CD8-positive, alpha-beta memory T cell (primary cell): ENCODE measurements at places on chromosomes 7 and 10.

DNA sequence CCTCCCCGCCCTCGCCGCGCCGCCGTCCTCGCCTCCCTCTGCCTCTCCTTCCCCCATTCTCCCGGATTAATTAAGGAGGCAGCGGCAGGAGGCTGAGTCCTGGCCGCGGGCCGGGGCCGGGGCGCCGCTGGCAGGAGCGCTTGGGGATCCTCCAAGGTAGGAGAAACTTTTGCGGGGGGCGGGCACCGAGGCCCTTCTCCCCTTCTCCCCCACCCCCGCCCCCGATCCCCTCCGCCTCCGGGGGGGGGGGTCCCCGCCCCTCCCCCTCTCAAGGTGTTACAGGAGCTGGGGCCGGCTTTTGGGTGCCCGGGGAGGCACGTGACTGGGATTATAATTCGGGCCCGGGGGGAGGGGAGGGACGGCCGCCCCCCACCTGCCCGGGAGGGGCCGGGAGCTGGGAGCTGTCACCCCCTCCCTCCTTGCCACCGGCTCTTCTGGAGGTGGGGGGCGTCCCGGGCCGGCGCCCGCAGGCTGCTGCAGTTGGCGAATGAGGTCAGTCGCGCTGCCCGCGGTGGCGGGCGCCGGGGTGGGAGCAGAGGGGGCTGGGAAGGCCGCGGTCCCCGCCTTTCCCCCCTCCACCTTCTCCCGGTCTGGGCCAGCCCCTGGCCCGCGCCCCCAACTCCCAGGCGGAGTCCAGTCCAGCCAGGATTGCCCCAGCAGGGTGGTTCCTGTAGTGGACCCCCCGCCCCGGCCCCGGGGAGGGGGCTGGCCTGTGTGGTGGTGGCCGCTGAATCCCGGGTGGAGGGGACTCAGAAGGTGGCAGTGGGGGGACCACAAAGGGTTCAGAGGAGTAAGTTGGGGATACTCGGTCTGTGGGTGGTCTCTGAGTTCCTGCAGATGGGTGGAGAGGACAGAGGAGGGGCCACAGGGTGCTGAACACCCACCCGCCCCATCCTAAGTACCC lies 567 bp downstream of the GTF2IRD1 start:
- no peak overlapping the region for H3K4me3 ChIP-seq
- H3K36me3 ChIP-seq, result no peaks in the 10 kb centered on the region
- DNase-seq, result no peak
- no peak overlapping the region for H3K27ac ChIP-seq
- no peaks in the 10 kb centered on the region for H3K27me3 ChIP-seq
- H3K4me1 ChIP-seq, result peaks cover 12% of the 10 kb centered on the region

DNA sequence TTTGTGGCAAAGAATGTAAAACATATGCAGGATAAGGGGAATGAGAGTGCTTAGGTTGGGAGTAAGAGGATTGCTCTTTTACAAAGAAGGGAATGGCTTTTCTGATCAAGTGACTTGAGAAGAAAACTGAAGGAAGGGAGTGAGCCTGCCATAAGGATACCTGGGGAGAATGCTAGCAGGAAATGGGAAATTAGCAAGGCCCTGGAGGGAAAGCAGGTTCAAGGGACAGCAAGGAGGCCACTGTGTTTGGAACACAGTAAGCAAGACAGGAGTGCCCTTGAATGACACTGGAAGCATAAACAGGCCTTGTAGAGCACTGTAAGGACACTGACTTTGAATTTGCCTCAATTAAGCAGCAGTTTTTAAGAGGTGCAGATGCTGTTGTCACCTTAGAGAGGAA lies 1069.9 kb downstream of the DNAJB9 start:
- H3K27ac ChIP-seq, result no peak overlapping the region
- DNase-seq, result no peak
- no peak overlapping the region for H3K4me3 ChIP-seq
- no peaks in the 10 kb centered on the region for H3K4me1 ChIP-seq
- no peaks in the 10 kb centered on the region for H3K27me3 ChIP-seq

DNA sequence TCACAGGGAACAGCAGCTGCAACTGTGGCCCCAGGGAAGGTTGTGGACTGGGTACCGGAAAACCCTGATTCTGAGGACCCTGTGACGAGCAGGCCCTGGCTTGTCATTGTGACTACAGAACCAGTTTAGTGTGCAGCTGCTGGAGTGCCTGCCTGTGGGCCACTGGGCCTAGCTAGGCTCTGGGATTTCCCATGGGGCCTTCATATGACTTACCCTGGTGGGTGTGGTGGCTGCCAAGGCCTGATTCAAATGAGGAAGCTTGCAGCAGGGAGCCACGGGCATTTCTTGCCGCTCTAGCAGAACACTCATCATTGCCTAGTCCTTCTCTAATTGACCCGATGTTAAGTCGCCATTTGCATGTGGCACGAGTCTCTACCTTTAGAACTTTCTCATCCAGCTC lies 14.7 kb upstream of the CAMK2G start:
- DNase-seq, result no peak
- H3K27me3 ChIP-seq, result no peaks in the 10 kb centered on the region
- H3K36me3 ChIP-seq, result no peaks in the 10 kb centered on the region
- no peak overlapping the region for H3K27ac ChIP-seq
- no peaks in the 10 kb centered on the region for H3K4me1 ChIP-seq

- DNase-seq, result no peak
- no peaks in the 10 kb centered on the region for H3K4me1 ChIP-seq
- no peaks in the 10 kb centered on the region for H3K27me3 ChIP-seq
- no peak overlapping the region for H3K27ac ChIP-seq
Observed at GRCh38 chr10:19902456-19902855, 86.2 kb downstream of the PLXDC2 start.

DNA sequence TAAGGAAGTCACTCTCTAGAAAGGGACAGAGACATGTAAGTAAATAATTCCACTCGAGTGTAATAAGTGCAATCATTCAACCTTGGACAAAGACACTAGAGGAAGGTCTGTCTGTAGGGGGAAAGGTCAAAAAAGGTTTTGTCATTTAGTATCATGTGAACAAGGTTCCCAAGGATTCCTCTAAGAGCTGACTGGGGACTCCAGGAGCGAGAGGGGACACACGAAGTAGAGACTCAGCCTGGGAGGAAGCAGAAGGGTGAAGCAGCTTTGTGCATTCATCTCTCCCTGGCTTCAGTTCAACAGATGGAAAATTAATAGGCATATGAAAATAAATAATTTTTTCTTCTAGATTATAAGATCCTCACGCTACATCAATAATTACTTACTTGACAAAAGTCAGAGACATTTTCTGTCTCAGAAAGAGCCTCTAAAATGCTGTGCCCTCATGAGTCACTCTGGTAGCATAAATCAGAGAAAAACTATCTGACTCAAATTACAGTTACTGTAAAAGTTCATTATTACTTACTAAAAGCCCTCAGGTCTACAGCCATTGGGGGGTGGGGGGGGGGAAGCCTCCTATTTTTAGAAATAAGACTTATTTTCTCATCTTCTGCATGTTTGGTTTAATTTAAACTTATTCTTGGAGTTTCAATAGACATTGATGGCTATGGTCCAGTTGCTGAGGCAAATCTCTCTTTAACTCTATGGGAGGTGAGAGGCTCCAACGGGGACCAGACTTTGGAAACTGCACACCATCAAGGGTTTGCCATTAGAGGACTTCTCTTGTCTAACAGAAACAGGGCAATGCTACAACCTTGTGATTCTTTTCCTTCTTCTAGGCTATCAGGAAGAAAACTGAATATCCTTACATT lies 275.1 kb upstream of the KLF14 start:
- H3K27me3 ChIP-seq, result no peaks in the 10 kb centered on the region
- H3K4me3 ChIP-seq, result no peak overlapping the region
- no peaks in the 10 kb centered on the region for H3K36me3 ChIP-seq
- DNase-seq, result no peak
- H3K4me1 ChIP-seq, result peaks cover 77% of the 10 kb centered on the region

GRCh38 chr10:93599335-93599734 lies 1.7 kb downstream of the RBP4 start:
- peaks cover 7% of the 10 kb centered on the region for H3K27me3 ChIP-seq
- no peak for DNase-seq
- no peaks in the 10 kb centered on the region for H3K4me1 ChIP-seq
- no peak overlapping the region for H3K27ac ChIP-seq

DNA sequence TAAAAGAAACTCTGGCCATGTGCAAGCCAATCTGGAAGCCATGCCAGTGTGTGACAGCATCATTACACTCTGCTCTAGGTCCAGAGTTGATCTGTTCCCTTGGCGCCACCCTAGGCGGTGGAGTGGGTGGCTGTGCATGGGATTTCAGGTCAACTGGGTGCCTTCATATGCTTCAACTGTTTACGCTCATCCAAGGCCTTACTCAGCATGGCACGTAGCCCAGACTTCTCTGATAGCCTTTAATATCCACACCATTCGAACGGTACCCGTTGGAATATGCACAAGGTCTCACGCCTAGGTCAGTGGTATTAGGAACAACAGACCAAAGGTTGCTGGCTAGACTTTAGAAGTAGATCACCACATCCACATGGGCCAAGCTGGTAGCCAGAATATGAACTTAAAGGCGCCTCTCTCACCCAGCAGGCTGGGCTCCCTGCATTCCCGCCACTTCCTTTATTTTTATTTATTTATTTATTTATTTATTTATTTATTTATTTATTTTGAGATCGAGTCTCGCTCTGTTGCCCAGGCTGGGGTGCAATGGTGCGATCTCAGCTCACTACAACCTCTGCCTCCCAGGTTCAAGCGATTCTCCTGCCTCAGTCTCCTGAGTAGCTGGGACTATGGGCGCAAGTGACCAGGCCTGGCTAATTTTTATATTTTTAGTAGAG lies 18.7 kb upstream of the ACHE start:
- H3K4me3 ChIP-seq, result no peak overlapping the region
- DNase-seq, result no peak
- H3K27me3 ChIP-seq, result no peaks in the 10 kb centered on the region
- H3K36me3 ChIP-seq, result no peaks in the 10 kb centered on the region
- H3K27ac ChIP-seq, result no peak overlapping the region

- no peak overlapping the region for H3K4me3 ChIP-seq
- no peaks in the 10 kb centered on the region for H3K4me1 ChIP-seq
- no peaks in the 10 kb centered on the region for H3K27me3 ChIP-seq
- no peaks in the 10 kb centered on the region for H3K36me3 ChIP-seq
Observed at GRCh38 chr10:132810141-132810806, 24.3 kb upstream of the NKX6-2 start.

DNA sequence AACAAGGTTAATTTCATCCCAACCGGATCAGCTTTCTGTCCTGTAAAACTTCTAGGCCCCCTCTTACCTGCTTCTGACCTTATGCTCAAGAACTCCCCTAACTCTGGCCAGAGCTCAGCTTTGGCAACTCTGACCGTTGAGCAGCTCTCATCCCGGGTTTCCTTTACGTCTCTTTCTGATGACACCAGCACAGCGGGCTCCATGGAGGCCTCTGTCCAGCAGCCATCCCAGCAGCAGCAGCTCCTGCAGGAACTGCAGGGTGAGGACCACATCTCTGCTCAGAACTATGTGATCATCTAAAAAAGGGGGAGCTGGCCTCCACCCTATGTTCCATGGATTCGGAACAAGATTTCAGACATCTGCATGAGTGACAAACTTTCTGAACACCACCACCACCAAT lies 117.6 kb downstream of the GLCCI1 start:
- DNase-seq, result no peak
- H3K27ac ChIP-seq, result no peak overlapping the region
- no peaks in the 10 kb centered on the region for H3K27me3 ChIP-seq
- H3K4me1 ChIP-seq, result no peaks in the 10 kb centered on the region

DNA sequence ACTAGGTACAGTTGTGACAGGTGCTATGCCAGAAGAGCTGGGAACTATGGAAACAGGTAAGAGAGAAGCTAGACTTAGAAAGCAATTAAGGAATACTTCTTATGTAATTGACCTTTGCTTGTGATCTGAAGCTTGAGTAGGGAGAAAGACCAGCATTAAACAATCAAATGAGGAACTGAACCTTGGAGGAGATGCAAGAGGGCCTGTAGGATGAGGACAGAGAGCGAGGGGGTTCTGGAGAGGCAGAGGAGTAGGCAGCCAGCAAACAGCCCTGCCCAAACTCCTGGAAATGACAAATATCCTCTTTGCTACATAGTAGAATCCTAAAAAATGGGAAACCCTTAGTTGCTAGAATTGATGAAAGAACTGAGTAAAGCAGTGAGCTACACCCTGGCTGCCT lies 41.6 kb upstream of the FAM204A start:
- H3K36me3 ChIP-seq, result no peaks in the 10 kb centered on the region
- no peak overlapping the region for H3K4me3 ChIP-seq
- H3K4me1 ChIP-seq, result no peaks in the 10 kb centered on the region
- H3K27ac ChIP-seq, result no peak overlapping the region
- DNase-seq, result no peak
- H3K27me3 ChIP-seq, result no peaks in the 10 kb centered on the region

- H3K27me3 ChIP-seq, result no peaks in the 10 kb centered on the region
- H3K4me1 ChIP-seq, result no peaks in the 10 kb centered on the region
- no peak for DNase-seq
- peak overlapping the region; percentile 69 for H3K27ac ChIP-seq
Observed at GRCh38 chr10:11899067-11899876, 76.1 kb downstream of the PROSER2 start.

DNA sequence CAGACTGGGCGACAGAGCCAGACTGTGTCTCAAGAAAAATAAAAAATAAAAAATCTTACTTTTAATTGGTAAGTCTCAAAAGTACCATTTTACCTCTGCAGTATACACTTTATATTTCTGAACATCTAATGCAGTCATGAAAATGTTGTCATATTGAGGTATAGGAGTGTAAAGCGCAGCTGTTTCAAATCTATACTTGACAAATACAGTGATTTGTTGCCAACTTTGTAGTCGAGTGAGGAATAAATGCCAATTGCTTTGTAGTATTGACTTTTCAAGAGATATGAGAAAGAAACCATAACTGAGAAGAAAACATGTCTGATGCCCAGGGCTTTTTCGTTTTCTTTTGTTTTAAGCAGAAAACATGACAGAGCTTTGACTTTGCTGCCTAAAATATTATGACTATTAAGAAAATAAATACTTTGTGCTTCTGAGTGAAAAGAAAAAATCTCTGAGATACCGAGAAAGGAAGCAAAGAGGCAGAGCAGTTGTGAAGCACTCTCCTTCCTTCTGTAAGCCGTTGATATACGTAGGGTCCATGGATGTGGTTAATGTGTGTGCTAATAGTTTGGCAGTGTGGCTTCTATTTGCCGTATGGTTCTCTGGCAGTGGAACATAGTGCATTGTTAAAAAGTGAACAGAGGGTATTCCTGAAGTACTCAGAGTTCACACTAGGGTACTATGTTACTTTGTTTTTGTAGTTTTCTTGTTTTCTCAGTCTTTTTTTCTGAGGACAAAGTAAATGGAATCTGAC lies 38.2 kb downstream of the AVL9 start:
- H3K27ac ChIP-seq, result no peak overlapping the region
- no peaks in the 10 kb centered on the region for H3K4me1 ChIP-seq
- no peak for DNase-seq
- H3K36me3 ChIP-seq, result no peaks in the 10 kb centered on the region
- no peak overlapping the region for H3K4me3 ChIP-seq
- no peaks in the 10 kb centered on the region for H3K27me3 ChIP-seq
